ENCODE measurements at places on chromosomes 4 and X. TPM values are rescaled to one million over a fixed set of nuclear protein-coding genes. Genes with fewer than 3 reads are reported as not detected.

CITED1 gene
- not detected for total RNA-seq

GJB1 gene
- 80.4 TPM for total RNA-seq

VCX2 gene
- total RNA-seq: not detected

TRIM60 gene
- not detected for total RNA-seq

KCND1 gene
- total RNA-seq: 9.7 TPM

SAGE1 gene
- total RNA-seq: not detected

SPANXN4 gene
- total RNA-seq: not detected

NUP62CL gene
- 18.0 TPM for total RNA-seq

QRFPR gene
- total RNA-seq: 1.0 TPM

Data from Calu3 (cell line).